Chondrocyte (in vitro differentiated cells): ENCODE measurements at places on chromosomes 2 and 18.

DNA sequence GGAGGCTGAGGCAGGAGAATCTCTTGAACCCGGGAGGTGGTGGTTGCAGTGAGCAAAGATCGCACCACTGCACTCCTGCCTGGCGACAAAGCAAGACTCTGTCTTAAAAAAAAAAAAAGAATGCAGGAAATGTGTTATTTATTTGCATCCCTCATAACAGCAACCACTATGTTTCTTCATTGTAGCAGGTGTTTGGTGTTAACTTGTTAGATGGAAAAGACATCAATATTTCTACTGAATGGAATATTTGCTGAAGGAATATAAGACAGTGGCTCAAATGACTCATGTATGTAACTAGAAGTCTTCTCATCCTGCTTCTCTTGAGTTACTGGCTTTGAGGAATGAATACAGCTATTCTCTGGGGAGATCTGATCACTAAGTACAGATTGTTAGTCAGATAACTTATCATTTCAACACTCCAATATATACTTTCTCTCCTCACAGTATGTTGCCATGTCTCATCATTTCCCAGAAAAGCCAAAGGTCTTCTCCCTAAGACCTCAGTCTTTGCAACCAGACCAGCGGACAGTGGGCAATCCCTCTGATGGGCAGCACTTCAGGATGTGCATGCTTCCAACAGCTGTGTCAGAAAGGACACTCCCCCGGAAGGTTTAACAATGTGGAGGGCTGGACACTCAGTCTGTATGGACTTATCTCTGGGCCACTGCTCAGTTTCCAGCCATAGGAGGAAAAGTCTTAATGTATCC lies 104.4 kb upstream of the STK17B start:
- no peak for DNase-seq

DNA sequence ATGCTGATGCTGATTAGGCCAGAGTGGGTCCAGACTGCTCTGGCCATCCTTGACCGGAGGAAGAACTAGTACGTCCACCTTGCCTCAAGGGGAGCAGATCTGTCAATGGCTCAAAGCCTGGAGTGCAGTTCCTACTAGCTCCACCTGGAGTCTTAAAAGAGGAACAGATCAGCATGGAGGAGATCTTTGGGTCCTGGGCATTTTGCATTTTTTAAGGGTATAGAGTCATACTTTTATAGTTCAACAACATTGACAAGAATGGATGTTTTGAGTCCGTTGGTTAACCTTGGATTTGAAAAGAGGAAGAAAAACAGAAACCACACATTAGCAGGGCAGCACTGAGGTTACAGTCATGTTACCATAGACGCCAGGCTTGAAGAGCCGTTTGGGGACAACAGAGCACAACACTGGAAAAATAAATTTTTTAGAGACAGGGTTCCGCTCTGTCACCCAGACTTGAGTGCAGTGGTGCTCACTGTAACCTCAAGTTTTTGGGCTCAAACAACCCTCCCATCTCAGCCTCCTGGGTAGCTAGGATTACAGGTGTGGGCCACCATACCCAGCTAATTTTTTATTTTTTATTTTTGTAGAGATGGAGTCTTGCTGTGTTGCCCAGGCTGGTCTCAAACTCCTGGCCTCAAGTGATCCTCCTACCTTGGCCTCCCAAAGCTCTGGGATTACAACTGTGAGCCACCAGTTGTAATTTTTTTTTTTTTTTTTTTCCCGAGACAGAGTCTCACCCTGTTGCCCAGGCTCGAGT lies 78.5 kb downstream of the PRKCE start:
- DNase-seq = no peak

- DNase-seq = no peak
Observed at GRCh38 chr2:47054868-47055267, 100.2 kb downstream of the STPG4 start.

DNA sequence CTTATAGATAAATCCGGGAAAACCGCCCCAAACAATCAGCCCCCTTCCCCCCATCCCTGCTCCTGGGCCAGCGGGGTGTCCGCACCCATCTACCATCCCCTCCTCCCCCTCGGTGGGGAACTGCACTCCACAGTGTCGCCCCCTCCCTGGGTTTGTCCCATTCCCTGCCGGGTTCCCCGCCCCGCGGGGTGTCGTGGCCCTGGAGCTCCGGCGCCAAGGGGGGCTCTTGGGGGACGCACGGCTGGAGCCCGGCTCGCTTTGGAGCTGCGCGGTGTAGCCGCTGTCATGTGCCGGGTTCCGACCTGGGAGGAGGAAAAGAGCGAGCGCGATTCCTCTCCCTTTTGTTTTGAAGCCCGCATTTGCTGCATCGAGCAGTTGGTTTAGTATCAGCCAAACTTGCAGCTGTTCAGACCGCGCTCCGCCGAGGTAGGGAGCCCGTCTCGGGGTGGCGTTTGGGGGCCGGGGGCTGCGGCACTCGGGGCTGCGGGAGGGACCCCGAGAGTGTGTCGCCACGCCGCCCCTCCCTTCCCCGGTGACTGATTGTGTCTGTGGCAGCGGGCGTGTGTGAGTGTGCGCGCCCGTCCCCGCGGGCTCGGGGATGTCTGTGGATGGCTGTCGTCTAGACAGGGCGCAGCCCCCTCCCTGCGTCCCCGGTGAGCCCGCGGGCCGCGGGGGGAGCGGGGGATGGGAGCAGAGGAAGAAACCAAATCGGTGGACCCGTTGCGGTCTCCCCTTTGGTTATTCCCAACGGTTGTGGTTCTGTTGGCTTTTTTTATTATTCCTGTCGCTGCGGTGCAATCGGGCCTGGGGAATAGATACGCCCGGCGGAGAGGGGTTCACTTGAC lies 797 bp downstream of the CTIF start:
- no peak for DNase-seq

DNA sequence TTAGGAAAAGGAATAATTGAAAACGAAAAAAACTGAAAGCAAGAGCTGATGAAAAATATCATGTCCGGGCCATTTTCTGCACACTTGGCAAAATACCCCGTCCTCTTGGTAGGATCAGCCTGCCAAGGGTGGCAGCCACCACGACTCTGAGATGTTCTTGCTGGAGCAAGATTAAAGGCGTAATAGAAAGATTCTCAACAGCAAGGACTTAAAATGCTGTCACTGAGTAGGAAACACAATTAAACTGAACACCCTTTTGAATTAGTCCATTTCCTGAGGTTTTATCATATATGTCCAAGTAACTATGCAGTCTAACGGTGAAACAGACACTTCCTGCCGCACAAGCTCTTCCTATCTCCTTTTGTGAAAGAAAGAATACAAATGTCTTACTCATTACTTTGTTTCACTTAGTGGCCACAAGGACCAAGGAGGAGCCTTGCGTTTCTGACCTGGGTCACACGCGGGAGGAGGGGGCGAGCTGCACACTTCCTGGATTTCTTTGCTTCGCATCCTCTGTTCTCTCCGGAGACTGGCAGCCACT lies 222.7 kb downstream of the PIEZO2 start:
- DNase-seq = no peak

DNA sequence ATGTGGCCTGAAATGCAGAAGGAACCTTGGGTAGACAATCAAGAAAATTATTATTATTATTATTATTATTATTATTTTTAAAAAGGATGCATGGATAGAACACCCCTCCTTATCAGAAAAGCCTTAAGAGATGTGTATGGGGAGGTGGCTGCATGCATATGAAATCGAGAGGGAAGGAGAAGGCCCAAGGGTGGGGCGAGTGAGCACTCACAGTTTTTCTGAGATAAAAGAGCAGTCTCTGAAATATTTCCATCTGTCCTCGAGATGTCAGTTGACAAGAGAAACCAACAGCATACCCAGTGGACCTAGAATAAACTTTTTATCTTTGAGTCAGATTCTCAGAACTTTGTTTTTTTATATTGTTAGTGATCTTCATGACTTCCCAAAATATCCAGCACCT lies 282.9 kb downstream of the GPD2 start:
- DNase-seq = no peak
